DMS 273 treated with DMSO at 0.1 percent for 48 hours (cell line): ENCODE measurements at places on chromosomes 5 and 9.
A peak's percentile ranks its signal among the peaks of the same experiment; 100 is the strongest.

DNA sequence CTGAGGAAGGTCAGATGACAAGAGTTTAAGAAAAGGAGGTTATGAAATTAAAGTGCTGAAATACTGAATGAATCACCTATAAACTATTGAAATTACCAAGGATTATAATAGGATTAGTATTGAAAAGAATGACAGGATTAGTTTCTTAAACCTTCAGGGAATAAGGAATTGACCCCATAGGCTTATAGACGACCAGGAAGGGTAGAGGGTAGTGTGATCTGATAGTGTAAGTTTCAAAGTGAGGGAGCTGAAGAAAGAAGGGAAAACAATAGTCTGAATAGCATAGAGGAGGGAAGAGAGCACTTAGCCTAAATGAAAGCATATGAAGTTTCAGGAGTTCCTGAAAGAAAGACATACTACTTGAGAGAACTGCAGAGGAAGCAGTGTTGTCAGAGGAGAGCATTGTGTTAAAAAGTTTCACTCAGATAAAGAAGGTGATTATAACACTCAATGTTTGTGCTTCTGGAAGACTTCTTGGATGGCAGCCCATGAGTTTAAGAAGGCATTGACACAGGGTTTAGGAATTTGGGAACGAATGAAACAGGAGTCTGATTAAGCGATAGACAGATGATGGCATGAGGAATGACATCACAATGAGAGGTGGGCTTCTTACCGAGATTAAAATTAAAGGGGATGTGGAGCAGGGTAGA lies 557.9 kb upstream of the GRAMD2B start:
- DNase-seq: no peak

- no peak for DNase-seq
Observed at GRCh38 chr9:137299203-137299565, 2.9 kb downstream of the NRARP start.

- DNase-seq: no peak
Observed at GRCh38 chr9:87642330-87643106, 83.4 kb upstream of the CTSL start.

GRCh38 chr5:45696206-45696836 lies at the start of gene HCN1:
TSS of gene HCN1 (minus strand) at chr5:45696380.
- peak; percentile 37 for DNase-seq

DNA sequence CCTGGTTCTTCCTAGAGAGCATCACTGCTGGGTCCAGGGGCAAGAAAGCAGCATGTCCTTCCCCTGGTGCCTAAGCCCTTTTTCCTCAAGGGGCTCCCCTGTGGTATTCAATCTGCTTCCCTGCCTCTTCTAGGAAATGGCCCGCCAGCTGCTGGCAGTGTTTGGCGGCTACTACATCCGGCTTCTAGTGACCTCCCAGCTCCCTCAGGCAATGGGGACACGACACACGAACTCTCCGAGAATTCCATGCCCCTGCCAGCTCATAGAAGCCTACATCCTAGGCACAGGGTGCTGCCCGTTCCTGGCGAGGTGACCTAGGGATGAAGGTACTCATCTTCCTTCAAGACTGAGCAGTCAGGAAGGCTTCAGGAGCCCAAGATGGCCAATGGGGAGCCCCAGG lies 14.6 kb downstream of the TEX53 start:
- no peak for DNase-seq

DNA sequence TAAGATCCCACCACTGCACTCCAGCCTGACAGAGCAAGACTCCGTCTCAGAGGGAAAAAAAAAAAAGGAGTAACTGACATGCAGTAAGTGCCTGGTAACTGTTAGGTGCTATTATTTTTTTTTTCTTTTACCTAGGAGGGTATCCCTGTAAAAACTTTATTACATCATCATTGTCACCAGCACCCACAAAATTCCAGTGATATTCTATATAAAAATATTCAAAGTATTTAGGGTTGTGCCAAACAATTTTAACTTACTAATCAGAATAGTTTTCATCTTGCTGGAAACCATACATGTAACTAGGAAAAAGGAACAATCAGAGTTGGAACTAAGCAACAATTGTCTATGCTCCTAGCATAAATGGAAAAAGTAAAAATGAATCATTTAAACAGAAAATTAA lies 112.4 kb downstream of the SSBP2 start:
- DNase-seq: no peak

DNA sequence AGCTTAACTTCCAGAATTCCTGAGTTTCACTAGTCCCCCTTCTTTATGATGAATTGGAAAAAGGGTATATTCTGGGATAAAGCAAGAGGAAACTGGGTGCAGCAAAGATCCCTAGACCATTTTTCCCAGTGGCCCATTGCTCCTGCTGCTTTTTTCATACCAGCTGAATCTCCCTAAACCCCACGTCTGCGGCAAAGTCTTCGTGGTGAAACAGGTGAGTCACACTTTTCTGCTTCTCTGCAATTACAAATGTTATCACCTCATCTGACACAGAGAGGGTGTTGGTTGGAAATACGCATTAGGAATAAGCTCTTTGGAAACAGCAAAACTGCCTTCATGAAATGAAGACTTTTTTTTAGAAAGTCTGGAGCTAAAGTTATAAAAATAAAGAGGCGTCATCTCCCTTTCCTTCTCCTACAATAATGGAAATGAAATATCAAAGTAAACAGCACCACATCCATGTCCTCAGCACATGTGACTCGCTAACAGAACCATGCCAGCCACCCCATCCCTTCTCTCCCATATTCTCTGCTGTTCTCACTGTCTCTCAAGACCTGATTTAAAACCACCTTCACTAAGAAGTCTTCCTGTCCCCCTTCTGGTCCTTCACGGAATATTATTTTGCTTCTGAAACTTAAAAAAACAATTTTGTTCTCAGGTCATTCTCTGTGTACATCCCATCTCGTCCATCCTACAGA lies 39.5 kb upstream of the GLRX start:
- DNase-seq: no peak

DNA sequence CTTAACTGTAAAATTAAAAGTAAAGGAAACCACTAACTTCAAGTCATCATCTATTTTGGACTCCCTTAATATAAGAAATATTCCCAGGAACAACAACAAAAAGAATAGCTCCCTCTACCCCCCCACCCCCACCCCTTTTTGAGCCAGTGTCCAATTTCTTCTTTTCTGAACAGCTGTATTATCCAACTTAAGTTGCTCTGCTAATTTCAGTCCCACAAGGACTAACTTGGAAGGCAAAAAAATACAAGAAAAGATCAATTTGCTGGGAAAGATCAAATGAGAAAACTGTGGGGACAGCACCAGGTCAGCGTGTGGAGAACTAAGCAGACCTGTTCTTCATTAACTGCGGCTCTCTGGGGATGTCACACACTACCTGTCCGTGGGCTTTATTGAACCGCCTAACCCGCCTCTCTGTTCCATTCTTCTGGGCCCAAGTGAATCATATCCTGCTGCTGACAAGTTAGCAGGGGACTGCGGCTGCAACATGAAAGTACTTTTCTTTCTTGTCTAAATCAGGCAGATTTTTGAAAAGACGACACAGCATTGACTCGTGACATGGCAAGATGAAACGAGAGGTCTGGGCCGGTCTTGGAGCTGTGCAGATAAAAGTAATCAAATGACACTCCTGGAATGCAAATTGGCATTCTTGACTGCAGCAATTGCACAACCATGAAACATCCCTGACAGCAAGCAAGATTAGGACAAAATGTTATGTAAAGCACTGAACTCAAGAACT lies 2.7 kb downstream of the BNC2 start:
- DNase-seq: no peak

DNA sequence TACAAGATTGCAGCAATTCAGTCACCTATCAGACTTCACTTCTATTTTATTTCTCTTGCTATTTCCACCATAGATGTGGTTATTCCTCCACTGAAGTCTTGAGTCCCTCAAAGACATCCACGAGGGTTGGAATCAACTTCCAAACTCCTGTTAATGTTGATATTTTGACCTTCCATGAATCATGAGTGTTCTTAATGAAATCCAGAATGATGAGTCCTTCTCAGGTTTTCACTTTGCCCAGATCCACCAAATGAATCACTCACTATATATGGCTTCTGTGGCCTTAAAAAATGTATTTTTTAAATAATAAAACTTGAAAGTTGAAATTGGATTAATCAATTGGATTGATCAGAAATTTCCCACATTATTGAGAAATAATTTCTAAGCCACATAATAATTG lies 1821.0 kb downstream of the EFNA5 start:
- DNase-seq: no peak

GRCh38 chr5:171724468-171725204 lies 61.0 kb upstream of the SMIM23 start:
- DNase-seq: no peak

DNA sequence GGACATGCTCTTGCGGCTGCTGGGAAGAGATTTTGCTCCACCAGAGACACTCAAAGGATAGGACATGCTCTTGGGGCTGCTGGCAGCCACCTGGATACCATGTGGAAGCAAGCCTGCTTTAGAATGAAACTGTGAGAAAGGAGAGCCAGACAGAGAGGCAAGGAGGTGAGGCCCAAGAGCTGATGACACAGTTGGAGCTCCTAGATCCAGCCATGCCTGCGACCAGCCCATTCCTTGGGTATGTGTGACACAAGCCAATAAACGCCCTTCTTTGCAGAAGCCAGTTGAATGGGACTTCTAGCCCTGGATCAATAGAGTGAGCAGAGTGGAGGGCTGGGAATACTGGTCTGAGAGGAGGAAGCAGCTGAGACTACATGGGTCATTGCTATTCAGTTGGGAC lies 69.6 kb downstream of the SMIM23 start:
- DNase-seq: no peak
